AG09319 (cell line): ENCODE measurements at places on chromosomes 13 and 19.

- DNase-seq: no peak
Measured at GRCh38 chr19:1282588-1283206, 3.0 kb upstream of the EFNA2 start.

- no peak for DNase-seq
Measured at GRCh38 chr19:49585023-49585422, 3.9 kb downstream of the PRRG2 start.

GRCh38 chr13:43206838-43207237 lies 183.5 kb downstream of the DNAJC15 start:
- DNase-seq: peak; percentile 36

GRCh38 chr13:82658811-82659210 lies 1223.5 kb downstream of the SLITRK1 start:
- no peak for DNase-seq

GRCh38 chr13:112974671-112975070 lies 5.7 kb downstream of the MCF2L start:
- DNase-seq: no peak

GRCh38 chr19:13055213-13056051 lies 47.2 kb downstream of the LYL1 start:
- DNase-seq: peak; percentile 89

DNA sequence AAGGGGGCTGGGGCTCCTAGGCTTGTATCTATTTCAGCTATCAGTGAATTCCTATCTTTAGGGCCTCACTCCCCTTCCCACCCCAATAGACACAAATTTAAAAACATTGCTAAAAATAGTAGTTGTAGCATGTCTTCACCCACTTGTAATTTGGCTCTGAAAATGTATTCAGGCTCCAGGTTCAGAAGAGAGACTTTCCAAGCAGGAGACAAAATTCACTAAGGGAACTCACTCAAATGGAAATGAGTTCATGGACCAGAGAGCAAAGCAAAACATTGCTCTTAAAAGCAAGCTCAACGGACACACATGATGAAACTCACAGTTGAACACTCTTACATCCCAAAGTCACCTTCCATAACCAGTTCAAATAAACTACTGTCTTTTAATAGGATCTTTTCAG lies 36.8 kb downstream of the PHF11 start:
- DNase-seq: no peak

GRCh38 chr19:38294090-38294489 lies 10.0 kb upstream of the C19orf33 start:
- no peak for DNase-seq

- no peak for DNase-seq
Measured at GRCh38 chr19:29873024-29873800, 61.4 kb downstream of the CCNE1 start.

GRCh38 chr19:34323433-34324204 lies 41.4 kb upstream of the GPI start:
- DNase-seq: no peak
